ENCODE measurements at places on chromosomes 12 and 14.

- DNase-seq = no peak
These were observed 97.6 kb downstream of the HELB start for GRCh38 chr12:66399911-66400306.

- DNase-seq = no peak
These were observed 24.2 kb upstream of the LRRC9 start for GRCh38 chr14:59895721-59896120.

- DNase-seq = no peak
These were observed 184.7 kb downstream of the AACS start for GRCh38 chr12:125249932-125250331.

DNA sequence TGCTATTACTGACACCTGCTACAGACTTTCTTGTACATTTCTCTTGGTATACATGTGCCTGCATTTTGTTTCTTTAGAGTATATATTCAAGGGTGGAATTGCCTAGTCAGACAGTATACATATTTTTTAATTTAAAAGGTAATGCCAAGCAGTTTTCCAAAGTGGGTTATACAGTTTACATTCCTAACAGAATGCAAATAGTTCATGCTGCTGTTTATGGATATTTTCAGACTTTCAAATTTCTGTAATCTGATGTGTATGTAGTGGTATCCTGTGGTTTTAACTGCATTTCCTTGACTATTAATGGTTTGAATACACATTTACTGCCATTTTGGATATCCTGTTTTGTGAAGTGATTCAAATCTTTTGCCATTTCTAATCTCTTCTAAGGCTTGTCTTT lies 55.5 kb upstream of the VCPKMT start:
- no peak for DNase-seq

GRCh38 chr12:78149459-78149858 lies 318.8 kb downstream of the NAV3 start:
- DNase-seq = no peak

GRCh38 chr12:106380954-106381353 lies 23.4 kb downstream of the POLR3B start:
- DNase-seq = no peak

DNA sequence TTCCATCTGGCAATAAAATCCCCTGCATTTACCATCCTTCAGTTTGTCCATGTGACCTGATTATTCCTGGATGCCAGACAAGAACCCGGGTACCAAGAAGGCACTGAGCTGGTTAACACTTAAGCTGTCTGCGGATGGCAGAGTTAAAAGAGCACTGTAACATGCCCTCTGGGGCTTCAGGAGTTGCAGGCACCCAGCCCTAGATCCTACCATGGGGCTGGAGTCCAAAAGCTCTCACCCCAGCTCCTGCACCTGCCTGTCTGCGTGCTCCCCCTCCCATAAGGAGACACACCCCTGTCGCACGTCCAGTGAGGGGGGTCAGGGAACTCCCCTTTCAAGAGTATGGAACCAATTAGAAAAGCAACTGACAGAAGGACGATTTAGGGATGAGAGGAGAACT lies 14.6 kb upstream of the FBXO34 start:
- no peak for DNase-seq

DNA sequence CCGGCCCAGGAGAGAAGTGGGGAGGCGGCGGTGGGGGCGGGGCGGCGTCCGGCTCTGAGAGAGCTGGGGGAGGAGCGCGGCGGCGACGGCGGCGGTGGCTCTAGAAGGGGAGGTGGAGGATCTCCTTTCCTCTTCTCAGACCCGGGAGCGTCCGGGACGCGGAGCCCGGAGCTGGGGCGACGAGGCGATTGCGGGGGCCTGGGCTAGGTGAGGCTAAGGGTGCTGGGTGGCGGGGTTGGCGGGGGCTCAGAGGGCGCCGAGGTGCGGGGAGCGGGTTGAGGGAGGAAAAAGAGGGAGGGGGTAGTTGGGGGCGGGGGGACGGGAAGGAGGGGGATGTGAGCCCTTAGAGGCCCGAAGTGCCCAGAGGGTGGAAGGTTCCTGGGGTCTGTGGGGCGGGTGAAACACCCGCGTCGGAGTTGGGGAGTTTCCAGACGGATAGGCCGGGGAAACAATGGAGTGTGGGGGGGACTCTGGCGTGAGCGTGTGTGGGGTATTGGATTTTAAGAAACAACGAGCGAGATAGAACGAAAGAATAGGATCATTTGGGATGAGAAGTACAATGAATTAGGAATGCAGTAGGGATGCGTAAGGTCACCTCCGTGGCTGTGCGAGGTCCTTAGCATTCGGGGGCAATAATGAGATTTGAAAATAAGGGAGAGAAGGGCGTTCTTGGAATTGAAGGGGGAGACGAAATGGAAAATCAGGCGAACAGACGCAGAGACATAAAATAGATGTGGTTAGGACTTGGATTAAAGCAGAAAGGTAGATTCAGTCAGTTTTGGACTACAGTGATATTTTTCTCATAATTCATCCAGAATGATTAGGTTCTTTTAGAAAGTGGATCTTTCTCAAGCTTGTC lies at the start of gene SPATS2:
SPATS2 (plus strand) TSS at position 82 of the 859 bp plus-strand sequence. CDS start 93,551 bp downstream, outside the sequence.
- no peak for DNase-seq

- DNase-seq = no peak
These were observed 254.7 kb downstream of the IPO8 start for GRCh38 chr12:30440826-30441602.

DNA sequence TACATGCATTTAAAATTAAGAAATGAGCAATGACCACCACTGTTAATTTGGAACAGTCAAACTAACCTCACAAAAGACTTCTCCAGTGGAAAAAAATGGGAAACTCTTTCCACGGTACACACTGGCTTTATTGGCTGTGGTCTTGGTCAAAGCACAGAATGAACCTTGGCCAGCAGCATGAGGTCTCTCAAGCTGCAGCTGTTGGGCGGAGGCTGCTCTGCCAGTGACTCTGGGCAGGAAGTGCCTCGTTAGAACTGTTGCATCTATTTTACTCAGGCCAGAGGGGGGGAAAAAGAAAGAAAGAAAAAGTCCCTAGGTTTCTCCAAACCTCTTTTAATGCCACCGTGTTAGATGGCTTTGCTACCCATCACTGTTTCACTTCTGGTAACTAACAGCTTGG lies 279.8 kb upstream of the DIO2 start:
- DNase-seq = no peak

GRCh38 chr12:95227818-95228356 lies 10.3 kb downstream of the VEZT start:
- no peak for DNase-seq

DNA sequence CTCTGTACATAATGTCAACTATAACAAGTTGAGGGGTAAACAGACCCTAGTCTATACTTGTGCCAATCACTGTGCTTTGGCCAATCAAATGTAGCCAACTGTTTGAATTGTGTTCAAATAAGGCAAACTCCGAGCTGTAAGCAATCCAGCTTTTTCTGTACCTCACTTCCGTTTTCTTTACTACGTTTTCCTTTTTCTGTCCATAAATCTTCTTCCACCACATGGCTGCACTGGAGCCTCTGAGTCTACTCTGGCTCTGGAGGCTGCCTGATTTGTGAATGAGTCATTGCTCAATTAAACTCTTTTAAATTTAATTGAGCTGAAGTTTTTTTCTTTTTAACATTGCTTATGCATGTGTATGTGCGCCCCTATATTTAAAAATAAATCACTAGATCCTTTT lies 29.7 kb downstream of the CLEC1A start:
- no peak for DNase-seq

DNA sequence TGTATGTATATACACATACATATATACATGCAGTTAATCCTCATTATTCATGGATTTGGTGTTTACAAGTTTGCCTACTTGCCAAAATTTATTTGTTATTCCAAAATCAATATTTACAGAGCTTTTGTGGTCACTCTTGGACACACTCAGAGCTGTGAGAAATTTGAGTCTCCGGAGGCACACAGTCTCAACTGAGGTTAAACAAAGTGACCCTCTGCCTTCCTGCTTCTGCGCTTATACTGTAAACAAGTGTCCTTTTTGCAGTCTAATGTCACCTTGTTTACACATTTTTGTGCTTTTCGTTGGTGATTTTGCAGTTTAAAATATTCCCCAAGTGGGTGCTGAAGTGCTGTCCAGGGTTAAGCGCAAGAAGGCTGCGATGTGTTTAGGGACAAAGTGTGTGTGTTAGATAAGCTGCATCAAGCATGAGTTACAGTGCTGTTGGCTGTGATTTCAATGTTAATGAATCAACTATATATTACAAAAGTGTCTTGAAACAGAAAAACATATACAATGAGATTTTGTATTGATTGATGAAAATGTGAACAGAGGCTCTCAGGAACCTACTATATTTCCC lies 13.1 kb upstream of the LTA4H start:
- no peak for DNase-seq

- no peak for DNase-seq
These were observed 21.3 kb upstream of the PRMT8 start for GRCh38 chr12:3469711-3470110.

DNA sequence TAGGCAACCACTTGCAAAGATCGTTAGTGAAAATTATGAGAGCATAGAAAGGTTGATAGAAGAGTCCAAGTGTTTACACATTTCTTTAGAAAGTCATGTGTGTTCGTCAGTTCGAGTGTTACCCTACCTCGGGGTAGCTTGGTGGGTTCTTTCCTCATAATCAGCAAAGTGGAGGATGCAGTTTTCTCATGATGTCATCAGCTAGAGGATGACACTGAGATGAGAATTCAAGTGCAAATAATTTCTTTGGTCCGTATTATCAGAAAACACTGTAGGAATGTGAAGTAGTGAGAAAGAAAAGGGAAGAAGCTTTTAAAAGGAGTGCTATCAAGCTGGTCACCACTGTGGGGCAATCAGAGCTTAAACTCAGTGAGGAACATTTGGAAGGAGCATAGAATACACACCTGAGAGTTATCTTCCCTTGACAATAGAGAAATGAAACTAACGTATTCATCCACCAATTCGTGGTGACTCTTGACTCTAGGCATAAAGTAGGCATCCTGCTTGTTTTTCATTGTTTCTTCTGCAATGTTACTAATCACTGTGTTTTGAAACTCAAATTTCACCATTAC lies 1340.9 kb upstream of the TMEM132C start:
- DNase-seq = no peak

- no peak for DNase-seq
These were observed 90.4 kb downstream of the CRACR2A start for GRCh38 chr12:3662521-3662921.

GRCh38 chr12:102024765-102025164 lies 37.0 kb downstream of the WASHC3 start:
- no peak for DNase-seq

GRCh38 chr14:68695326-68695768 lies 97.5 kb downstream of the ZFP36L1 start:
- DNase-seq = peak; percentile 51

GRCh38 chr14:75342762-75343599 lies 64.4 kb downstream of the FOS start:
- DNase-seq = no peak

DNA sequence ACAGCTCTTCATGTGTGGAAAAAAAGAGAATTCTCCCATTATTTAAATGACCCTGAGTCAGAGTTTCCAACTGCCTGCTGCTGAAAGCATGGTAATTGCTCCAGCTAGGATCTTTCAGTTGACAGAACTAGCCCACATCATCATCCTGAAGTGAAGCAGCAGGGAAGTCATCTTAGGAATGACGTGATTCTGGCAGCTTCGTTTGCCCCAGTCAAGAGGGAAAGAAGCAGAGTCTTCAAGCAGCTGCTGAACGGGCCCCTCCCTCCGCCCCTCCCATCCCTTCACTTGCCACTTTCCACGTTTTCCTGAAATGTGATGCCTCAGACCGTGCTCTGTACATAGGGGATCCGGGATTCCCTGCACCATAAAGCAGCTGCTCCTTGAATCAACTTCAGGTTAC lies 455.0 kb upstream of the TMEM132C start:
- DNase-seq = no peak

GRCh38 chr12:31471051-31471450 lies 119.9 kb downstream of the DENND5B start:
- no peak for DNase-seq

DNA sequence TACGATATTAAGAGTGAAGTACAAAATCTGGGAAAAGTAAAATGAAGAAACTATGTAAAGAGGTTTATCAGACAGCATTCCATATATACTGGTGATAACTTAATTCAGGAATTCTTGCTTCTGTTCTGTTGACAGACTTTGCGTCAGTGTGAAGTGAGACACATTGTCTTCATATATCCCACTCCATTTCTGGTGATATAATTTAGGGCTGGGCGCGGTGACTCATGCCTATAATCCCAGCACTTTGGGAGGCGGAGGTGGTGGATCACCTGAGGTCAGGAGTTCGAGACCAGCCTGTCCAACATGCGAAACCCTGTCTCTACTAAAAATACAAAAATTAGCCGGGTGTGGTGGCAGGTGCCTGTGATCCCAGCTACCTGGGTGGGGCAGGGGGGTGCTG lies 20.3 kb upstream of the RAD52 start:
- DNase-seq = no peak

GRCh38 chr12:57216014-57216911 lies at the start of gene NXPH4:
Gene NXPH4, plus strand, starts transcription at chr12:57216794. Its CDS starts 176 bp downstream, at chr12:57216970.
- DNase-seq = no peak

DNA sequence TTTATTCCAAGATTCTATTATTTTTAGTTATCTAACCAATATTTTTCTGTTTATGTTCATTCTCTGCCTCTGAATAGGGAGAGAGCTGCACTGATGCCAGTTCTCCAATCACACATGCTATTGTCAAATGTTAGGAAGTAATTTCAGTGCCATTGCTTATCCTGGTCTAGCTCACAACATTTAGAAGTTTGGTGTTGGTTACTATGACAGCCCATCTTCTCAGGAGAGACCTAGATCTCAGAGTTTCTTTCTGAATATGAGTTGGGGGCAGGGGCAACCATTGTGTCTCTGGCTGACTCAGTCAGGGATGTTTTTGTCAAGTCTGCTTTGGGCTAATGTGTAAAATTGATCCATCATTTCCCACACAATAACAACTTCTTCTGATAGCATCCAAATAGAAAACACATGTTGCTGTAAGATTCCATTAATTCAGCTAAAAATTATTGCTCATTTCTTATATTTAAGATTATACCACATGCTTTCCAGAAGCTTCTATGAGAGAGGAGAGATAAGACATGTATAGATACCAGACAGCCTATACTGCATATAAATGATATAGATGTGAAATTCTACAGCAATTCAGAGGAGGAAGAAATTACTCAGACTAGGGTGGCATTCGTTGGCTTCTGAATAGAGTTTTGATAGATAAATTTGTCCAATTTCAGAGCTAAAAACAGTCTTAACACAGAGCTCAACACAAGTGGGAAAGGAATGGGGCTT lies 64.8 kb downstream of the DACT1 start:
- DNase-seq = peak; percentile 4

DNA sequence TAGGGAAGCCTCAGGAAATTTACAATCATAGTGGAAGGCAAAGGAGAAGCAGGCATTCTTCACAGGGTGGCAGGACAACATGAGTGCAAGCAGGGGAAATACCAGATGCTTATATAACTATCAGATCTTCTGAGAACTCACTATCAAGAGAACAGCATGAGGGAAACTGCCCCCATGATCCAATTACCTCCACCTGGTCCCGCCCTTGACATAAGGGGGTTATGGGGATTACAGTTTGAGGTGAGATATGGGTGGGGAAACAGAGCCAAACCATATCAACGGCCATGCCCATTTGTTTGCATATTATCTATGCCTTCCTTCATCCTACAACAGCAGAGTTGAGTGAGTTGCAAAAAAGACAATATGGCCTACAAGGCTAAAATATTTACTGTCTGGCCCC lies 140.2 kb upstream of the CCDC196 start:
- DNase-seq = no peak

- DNase-seq = no peak
These were observed 34.9 kb upstream of the SPTSSA start for GRCh38 chr14:34496679-34497513.

GRCh38 chr12:130559806-130560205 lies 156.3 kb downstream of the RIMBP2 start:
- no peak for DNase-seq

Measured in stimulated activated CD4-positive, alpha-beta T cell treated with anti-CD3 and anti-CD28 coated beads, Interleukin-1b, Interleukin-23, amount 100 ng/mL, for 48 hours (primary cell).